Activated T-helper 1 cell treated with anti-CD3 and anti-CD28 coated beads, Interleukin-12 subunit alpha, Interleukin-12 subunit beta, Interleukin-2, Interleukin-4 antibody, amounts not matched to agents 30 ng/mL and 10 ng/mL and 1 ng/mL, durations not matched to agents 14 hours and 24 hours and 36 hours (primary cell): ENCODE measurements at places on chromosomes 4 and X. TPM values are rescaled to one million over a fixed set of nuclear protein-coding genes. Genes with fewer than 3 reads are reported as not detected.

GRCh38 chr4:54971474-54971950 lies 153.9 kb downstream of the KDR start:
- DNase-seq, result no peak
- H3K4me1 ChIP-seq, result no peaks in the 10 kb centered on the region
- no peaks in the 10 kb centered on the region for H3K27me3 ChIP-seq
- H3K36me3 ChIP-seq, result no peaks in the 10 kb centered on the region
- no peak overlapping the region for H3K27ac ChIP-seq

GRCh38 chr4:181948839-181949382 lies 294.3 kb upstream of the TENM3 start:
- no peak for DNase-seq
- H3K27me3 ChIP-seq, result no peaks in the 10 kb centered on the region
- no peaks in the 10 kb centered on the region for H3K36me3 ChIP-seq
- H3K4me3 ChIP-seq, result no peak overlapping the region
- H3K4me1 ChIP-seq, result no peaks in the 10 kb centered on the region
- H3K27ac ChIP-seq, result no peak overlapping the region

DNA sequence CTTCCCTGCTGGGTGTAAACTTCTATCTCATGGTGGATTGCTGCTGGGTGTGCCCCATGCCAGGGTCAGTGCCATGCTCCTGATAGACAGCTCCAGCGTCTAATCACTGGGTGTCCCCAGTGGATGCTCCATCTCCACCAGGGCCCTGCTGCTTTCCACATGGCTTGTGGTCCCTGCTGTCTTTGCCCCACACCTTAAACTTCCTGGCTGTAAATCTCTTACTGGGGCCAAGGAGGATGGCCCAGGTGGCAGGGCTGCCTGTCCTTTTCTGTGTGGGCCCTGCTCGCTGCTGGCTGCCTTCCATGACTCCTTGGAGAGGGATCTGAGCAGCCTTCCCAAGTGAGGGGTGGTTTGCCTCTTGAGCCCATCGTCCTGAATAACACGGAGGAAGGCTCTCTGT lies 51.8 kb downstream of the RGS12 start:
- no peak for DNase-seq
- H3K4me3 ChIP-seq, result no peak overlapping the region
- peaks cover 4% of the 10 kb centered on the region for H3K4me1 ChIP-seq
- peaks cover 5% of the 10 kb centered on the region for H3K27me3 ChIP-seq

DNA sequence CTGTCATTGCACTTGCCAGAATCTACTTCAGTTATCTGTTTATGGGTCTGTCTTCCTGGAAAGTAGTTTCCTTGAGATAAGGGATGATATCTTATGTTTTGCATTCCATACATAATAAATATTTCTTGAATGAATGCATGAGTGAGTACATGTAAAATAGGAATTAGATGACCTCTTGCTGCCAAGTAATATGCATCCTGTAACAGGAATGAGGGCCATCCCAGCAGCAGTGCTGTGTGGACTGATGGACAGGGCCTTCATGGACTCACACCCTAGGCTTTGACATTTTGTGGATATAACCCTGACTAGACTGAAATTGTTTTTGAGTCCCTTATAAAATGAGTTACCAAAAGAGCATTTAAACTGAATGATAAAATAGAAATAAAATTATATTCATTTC lies 77.2 kb upstream of the NEIL3 start:
- DNase-seq, result no peak
- H3K4me1 ChIP-seq, result peaks cover 11% of the 10 kb centered on the region
- H3K4me3 ChIP-seq, result no peak overlapping the region
- no peak overlapping the region for H3K27ac ChIP-seq
- H3K36me3 ChIP-seq, result no peaks in the 10 kb centered on the region

GRCh38 chr4:38531141-38531727 lies 132.8 kb upstream of the KLF3 start:
- DNase-seq, result no peak
- H3K4me1 ChIP-seq, result peaks cover 35% of the 10 kb centered on the region
- H3K4me3 ChIP-seq, result no peak overlapping the region
- H3K36me3 ChIP-seq, result peaks cover 7% of the 10 kb centered on the region

Gene XAGE2
- total RNA-seq, result not detected in 2 replicates
